Glutamatergic neuron (in vitro differentiated cells): ENCODE measurements at places on chromosomes 1 and 21. TPM values are rescaled to one million over a fixed set of nuclear protein-coding genes. Genes with fewer than 3 reads are reported as not detected.

The GJA5 gene
- total RNA-seq: not detected

The CRP gene
- not detected for total RNA-seq

The UBL4B gene
- total RNA-seq: not detected

The THEMIS2 gene
- 4.6 TPM for total RNA-seq

The CADM3 gene
- 165 TPM for total RNA-seq

The SYDE2 gene
- 1.5 TPM for total RNA-seq

The CAMTA1 gene
- total RNA-seq: 77.2 TPM

The CCDC185 gene
- total RNA-seq: not detected

The INAVA gene
- total RNA-seq: 2.4 TPM

The KCNE2 gene
- total RNA-seq: not detected

The CFAP74 gene
- total RNA-seq: not detected

The ACKR1 gene
- 13.5 TPM for total RNA-seq

The GPR52 gene
- total RNA-seq: 1.1 TPM

The HJV gene
- total RNA-seq: not detected

The KLHDC7A gene
- not detected for total RNA-seq
